Esophagus mucosa (tissue), 1 donor: ENCODE measurements at places on chromosomes 13 and 19.

DNA sequence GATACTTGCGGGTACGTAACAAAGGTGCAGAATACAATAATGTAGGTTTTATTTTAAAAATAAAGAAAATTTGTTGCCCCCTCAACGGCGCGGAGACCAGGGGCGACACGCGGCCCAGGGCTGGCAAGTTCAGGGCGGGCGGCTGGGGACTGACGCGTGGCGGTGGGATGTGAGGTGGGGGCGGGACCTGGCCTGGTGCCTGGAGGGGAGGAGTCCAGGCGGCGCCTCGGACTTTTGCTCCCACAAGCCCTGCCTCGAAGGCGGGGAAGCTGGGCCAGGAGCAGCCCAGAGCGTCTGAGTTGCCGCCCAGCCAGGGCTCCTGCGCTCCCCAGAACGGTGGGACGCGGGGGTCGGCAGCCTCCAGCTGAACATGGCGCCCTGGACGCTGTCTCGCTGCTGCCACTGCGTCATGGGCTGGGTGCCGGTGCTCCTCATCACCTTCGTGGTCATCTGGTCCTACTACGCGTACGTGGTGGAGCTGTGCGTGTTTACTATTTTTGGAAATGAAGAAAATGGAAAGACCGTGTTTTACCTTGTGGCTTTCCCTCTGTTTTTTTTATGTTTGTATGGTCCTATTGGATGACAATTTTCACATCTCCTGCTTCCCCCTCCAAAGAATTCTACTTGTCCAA lies 1122.8 kb upstream of the ATXN8OS start:
- no peak for ATAC-seq

DNA sequence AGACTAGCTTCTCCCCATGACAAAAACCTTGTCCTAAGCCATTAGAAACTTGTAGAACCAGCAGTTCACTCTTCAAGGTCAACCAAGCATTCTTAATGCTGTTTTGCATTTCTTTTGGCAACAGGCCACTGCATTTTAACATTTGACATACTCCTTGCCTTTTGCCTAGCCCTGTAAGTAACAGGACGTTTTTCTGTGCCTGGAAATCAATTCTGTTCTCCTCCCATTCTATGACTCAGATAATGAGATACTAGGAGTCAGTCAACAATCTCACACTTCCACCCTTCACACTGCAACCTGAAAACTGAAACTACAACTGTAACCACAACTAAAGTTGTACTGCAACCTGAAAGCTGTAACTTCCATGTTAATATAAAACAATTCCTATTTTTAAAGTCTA lies 268.7 kb downstream of the MZT1 start:
- ATAC-seq = peak; percentile 42

DNA sequence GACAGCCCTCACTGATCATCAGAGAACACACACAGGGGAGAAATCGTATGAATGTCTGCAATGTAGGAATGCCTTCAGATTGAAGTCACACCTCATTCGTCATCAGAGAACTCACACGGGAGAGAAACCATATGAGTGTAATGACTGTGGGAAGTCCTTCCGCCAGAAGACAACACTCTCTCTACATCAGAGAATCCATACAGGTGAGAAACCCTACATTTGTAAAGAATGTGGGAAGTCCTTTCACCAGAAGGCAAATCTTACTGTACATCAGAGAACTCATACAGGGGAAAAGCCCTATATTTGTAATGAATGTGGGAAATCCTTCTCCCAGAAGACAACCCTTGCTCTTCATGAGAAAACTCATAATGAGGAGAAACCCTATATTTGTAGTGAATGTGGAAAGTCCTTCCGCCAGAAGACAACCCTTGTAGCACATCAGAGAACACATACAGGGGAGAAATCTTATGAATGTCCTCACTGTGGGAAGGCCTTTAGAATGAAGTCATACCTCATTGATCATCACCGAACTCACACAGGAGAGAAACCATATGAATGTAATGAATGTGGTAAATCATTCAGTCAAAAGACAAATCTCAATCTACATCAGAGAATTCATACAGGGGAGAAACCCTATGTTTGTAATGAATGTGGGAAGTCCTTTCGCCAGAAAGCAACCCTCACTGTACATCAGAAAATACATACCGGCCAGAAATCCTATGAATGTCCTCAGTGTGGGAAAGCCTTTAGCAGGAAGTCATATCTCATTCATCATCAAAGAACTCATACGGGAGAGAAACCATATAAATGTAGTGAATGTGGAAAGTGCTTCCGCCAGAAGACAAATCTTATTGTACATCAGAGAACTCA lies 32.5 kb downstream of the ZNF567 start:
- ATAC-seq = no peak

DNA sequence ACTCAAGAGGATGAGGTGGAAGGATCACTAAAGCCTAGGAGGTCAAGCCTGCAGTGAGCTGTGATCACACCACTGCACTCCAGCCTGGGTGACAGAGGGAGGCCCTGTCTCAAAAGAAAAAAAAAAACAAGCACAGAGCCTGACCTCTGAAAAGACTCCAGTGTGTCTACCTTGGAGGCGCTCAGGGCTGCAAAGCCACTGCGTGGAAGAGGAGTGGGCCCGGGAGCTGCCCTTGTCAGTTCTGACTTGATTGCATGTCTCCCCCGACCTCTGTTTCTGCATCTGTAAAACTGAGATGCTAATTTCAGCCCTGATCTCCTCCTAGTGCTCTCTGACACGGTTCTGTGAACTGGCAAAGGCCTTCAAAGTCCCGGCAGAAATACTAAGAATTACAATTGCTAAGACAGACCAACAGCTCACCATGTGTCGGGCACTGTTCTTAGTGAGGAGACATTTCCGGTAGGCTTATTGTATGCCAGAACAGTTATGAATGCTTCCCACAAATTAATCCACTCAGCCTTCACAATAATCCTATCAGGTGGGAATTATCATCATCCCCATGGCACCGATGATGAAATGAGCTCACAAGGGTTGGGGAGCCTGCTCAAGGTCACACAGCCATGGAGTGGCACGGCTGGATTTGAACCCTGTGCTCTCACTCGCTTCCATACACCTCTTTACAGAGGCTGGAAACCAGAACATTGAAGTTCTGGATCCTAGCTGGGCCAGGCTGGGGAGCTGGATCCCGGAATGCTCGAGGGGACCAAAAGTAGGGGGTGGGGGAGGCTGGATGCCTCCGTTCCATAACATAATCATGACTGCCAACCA lies 3.5 kb downstream of the AKT2 start:
- ATAC-seq = no peak

DNA sequence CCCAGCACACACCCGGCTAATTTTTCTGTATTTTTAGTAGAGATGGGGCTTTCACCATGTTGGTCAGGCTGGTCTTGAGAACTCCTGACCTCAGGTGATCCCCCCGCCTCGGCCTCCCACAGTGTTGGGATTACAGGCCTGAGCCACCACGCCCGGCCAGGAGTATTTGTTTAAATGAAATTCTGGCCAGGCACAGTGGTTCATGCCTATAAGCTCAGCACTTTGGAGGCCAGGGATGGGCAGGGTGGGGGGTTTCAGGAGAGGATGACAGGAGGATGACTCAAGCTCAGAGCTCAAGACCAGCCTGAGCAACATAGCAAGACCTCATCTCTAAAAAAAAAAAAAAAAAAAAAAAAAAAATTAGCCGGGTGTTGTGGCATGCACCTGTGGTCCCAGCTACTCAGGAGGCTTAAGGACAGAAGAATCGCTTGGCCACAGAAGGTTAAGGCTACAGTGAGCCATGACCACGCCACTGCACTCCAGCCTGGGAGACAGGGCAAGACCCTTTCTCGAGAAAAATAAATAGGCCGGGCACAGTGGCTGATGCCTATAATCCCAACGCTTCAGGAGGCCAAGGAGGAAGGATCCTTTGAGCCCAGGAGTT lies 8.2 kb upstream of the DHDH start:
- ATAC-seq = peak; percentile 70

DNA sequence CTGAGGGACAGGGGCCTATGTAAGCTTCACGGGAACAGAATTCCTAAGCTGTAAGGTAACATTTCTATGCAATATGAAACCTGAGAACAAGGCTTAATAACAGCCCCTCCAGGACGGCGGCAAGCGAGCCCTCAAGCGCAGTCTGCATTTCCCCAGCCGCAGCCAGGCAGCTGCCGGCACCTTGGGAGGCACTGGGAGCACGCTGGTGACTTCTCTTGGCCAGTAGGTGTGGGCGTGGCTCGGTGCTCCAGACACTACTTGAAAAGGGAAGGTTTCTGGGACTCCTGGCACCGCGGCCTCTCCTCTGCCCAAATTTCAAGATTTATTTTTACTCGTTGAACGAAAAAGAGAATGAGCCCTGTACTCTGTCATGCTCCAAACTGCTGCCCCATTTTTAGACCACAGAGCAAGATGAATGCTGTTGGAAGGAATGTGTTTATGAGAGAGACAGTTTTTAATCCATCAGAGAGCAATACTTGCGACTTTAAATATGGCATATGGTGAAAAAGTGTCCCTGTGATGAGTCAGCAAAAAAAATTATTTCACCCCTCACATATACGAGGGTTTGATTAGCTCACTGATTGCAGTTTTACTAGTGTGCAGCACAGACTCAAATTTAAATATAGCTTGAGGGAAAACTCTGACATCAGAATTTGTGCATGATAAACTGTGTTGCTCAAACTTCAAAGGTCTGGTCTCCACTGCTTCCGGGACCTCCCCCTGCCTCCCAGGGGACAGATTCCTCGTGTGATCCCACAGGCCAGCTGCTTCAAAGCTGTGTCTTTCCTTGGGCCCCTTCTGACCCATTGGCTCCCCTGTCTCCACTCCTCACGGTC lies 81.2 kb downstream of the COL4A2 start:
- no peak for ATAC-seq

GRCh38 chr13:30128095-30128494 lies 179.3 kb downstream of the KATNAL1 start:
- no peak for ATAC-seq

DNA sequence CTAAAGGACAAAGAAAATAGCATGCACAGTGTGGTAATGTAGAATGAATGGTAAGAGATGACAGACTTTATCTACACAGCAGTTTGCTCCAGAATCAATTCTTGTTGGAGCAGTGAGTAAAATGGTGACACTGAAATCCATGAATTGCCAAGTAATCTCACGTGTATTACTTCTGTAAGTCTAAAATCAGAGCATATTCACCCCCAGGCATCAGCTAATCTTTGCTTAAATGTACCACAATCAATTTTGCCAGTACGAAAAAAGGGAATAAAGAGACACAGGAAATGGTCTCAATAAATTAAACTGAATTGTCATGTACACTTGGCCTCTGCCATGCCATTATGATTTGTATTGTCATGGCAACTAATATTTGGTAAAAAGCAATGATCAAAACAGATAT lies 294.2 kb downstream of the PCDH17 start:
- no peak for ATAC-seq

- ATAC-seq = no peak
Measured at GRCh38 chr19:29789007-29789406, 22.8 kb upstream of the CCNE1 start.

DNA sequence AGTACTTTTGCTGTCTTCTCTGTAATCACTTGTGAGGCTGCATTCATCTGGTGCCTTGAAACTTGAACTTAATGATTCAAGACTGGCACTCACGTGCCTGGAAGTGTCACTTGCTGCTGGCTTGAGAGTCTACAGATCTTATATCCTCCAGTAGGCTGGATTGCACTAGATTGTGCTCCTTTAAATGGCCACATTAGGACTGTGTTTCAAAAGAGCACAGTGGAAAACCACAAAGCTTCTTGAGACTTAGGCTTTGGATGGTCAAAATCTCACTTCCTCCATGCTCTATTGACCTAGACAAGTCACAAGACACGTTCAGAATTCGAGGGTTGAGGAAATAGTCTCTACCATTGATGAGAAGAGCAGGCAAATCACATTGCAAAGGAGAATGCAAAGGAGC lies 1278.8 kb upstream of the MIR17HG start:
- ATAC-seq = no peak

- ATAC-seq = no peak
Measured at GRCh38 chr19:7318176-7318575, 24.0 kb upstream of the INSR start.

GRCh38 chr19:1068009-1069001 lies 1.3 kb downstream of the ARHGAP45 start:
- peak; percentile 4 for ATAC-seq

DNA sequence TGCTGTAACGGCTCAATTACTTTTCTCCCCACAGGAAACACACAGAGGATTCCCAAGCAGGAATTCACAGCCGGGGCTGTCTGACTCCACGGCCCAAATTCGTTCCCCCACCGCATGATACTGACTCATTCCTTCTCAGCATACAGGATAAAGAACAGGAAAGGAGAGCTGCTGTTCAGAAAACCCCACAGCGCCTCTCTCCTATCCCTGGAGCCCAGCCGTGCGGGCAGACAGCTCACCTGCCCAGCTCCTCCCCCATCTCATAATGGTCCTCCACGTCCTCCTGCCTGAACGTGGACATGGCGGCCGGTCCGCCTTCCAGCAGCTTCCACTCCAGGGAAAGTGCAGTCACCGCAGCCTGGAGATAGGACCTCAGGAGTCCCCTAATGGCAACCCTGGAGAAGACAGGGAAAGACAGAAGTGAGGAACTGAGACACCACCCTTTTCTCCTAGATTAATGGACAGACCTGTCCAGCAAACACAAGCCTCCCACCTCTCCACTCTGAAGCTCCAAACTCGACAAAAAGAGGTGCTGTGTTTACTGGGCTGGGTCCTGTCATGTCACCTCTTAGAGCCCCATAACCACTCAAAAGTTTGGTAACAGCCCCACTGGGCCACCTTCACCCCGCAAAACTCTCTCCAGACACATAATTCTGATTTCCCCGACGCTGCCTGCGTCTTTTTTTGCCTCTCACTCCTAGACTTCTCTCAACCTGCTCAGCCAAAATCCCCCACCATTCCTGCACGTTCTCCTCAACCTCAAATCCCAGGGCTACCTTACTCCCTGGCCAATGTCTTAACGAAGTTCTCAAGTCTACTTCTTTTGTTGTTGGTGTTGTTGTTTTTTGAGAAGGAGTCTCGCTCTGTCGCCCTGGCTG lies 1.2 kb downstream of the DAPK3 start:
- peak; percentile 49 for ATAC-seq

GRCh38 chr13:29993716-29994488 lies 143.5 kb upstream of the UBL3 start:
- peak; percentile 29 for ATAC-seq
